NK-92 treated with Interleukin-12 subunit alpha and Interleukin-12 subunit beta, amount 100 ng/mL, for 24 hours (cell line): ENCODE measurements at places on chromosomes 3 and 15.

GRCh38 chr3:67655364-67656121 lies 1.1 kb upstream of the SUCLG2 start:
- DNase-seq, result peak; percentile 74

- no peak for DNase-seq
These were observed 268.8 kb downstream of the SLCO3A1 start for GRCh38 chr15:92122259-92122658.

GRCh38 chr3:149085828-149086231 lies 503 bp downstream of the HLTF start:
- no peak for DNase-seq

DNA sequence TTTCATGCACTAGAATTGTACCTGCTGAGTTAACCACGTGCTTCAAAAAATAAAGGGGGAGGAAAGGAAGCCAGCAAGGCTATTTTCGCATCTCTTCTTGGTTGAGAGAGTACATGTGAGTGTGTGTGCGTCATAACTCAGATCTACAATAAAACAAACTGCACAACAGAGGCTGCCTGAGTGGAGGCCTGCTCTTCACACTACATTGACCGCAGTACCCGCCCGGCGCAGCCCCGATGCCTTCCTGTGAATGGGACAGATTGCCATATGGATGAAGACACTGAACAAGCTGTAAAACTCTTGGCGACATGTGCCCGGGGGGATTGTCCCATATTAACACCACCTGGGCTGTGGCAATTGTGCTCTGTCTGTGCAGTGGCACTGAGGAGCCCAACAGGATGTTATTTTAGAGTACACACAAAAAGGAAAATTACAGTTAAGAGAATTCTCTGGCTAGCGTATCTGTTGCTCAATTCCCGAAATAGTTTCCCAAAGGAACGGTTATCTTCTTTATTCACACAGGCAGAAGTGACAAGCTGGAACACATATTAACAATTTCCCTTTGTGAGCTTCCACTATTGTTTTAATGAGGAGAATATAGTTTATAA lies 551.5 kb downstream of the FOXP1 start:
- no peak for DNase-seq

GRCh38 chr3:89289574-89290190 lies 182.3 kb downstream of the EPHA3 start:
- DNase-seq, result no peak

DNA sequence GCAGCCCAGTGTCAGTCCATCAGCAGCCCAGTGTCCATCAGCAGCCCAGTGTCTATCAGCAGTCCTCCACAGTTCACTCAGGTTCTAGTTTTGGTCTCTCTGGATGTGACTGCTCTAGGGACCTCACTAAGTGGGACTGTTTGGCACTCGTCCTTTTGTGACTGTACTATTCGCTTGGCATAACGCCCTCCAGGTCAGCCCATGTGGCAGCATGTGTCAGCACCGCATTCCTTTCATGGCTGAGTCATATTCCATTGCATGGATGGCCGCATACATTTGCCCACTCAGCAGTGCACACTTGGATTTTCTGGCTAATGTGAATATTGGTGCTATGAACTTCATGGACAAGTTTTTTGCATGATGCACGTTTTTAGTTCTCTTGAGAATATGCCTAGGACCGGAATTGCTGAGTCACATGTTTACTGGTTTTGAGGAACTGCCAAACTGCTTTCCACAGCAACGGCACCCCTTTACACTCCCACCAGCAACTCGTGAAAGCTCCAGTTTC lies 16.4 kb downstream of the CHST13 start:
- no peak for DNase-seq

- DNase-seq, result no peak
These were observed 25.6 kb downstream of the GYG1 start for GRCh38 chr3:149016669-149017541.

- DNase-seq, result no peak
These were observed 6.8 kb upstream of the LDHAL6B start for GRCh38 chr15:59199626-59200465.

DNA sequence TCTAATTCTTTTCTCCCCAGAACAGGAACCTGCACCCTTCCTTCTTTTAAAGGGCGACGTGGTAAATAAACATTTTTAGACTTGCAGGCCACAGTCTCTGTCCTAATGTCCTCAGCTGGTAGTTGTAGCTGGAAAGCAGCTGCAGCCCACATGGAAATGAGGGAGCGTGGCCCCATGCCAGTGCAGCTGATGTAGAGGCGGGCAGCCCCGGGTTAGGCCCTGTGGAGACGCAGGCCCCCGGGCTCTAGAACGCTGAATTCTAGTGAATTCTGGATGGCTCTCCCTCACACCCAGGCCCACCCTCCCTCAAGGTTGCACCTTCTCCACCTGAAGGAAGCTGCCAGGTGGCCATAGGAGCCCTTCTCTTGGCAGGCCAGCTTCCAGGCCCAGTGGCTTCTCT lies 52.3 kb downstream of the PGPEP1L start:
- DNase-seq, result no peak

GRCh38 chr15:48062148-48062872 lies 58.5 kb upstream of the SLC24A5 start:
- no peak for DNase-seq

DNA sequence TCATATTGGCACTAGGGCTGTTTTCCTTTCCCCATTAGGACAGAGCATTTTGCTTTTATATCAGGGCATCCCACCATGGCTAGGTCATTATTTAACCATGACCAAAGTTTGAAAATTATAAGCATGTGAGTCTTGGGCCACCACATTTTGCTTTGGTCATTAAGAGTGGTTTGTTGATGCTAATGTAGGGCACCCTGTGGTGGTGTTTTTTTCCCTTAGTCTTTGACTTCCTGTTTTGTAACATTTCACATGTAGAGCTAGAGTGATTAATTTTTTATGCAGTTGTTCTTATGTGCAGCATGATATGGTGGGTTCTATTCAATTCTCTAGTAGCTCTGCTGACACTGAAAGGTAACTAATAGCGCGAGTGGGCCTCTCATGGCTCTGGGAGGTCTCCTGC lies 249.6 kb upstream of the ROBO1 start:
- DNase-seq, result no peak

DNA sequence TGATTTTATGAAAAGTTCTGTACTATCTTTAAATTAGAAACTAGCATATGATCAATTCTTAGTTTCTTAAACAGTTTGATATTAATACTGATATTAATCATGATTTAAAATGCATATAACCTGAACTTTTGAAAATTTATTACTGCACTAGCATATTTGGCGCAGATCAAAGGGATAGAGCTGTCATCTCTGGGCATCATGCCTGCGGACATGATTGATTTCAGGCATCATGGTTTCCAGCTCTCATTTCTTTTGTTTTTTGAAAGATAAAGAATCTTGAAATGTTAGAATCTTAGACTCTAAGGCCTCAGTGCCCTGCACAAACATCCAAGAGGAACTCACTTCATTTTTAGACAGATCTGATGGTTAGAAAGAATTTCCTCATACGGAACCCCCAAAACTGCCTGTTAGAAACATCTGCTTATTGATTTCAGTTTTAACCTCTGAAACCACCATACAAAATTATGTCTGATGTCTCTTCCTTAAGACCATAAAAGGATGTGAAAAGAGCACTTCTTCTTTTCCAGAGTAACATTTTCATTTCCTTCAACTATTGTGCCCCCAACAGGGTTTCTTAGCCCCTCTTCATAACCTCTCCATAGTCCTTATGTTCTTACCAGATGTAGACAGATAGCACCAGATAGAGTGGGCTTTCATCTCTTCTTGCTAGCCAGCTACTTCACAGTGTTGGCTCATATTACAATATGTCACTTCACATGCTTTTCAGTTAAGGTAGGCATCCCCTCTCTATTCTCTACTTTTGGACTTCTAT lies 110.8 kb downstream of the BBX start:
- no peak for DNase-seq

- DNase-seq, result no peak
These were observed 232.1 kb upstream of the CDIN1 start for GRCh38 chr15:36347272-36347858.

DNA sequence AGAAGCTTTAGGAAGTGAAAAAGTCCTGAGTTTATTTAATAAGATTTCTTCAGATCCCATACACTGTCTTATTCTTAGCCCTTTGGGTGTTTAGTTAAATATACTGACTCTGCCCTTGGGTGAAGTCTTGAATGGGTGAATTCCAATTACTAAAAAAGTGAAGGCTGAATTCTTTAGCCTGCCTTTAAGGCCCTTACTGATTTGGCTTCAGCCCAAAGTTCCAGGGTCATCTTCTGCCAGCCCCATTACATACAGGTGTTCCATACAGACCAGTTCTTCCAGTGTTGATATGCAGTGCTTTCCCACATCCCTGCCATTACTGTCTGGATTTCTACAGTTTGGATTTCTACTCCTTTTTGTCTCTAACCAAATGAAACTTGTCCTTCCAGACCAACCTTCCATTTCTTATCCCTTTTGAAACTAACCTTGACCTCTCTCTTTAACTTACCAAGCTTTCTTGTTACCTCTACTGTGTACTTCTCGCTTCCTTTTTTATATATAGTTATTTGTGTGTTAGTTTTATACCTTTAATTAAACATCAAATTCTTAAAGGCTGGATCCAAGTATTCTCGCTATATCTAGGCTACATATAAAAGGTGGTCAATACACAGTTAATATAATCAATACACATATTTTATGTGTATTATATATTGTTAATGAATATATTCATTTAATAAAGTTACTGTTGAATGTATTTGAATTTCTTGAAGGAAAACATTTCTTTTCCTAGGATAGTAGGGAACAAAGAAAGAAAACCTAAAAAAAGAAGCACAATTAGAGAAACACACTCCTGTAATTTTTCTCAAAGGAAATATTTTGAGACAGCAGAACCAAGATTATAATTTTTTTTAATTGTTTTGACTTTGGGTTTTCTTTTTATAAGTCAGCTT lies 15.0 kb downstream of the MBNL1 start:
- DNase-seq, result no peak

DNA sequence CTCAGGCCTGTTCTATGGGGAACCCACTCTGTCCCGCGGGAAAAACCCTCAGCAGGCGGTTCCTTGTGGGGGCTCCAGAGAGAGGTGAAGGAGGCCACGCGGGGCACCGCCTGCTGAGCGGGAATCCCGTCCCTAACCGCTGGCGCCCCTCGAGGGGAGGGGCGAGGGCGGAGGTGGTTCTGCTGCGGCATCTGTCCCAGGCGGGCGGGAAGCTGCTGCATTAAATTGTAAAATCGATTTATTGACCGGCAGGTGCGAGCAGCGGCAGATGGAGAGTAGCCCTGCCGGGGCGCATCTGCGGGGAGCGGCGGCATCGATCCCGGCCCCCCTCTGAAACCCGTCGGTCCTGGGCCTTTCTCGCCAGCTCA lies 3.7 kb upstream of the DLL4 start:
- DNase-seq, result no peak

DNA sequence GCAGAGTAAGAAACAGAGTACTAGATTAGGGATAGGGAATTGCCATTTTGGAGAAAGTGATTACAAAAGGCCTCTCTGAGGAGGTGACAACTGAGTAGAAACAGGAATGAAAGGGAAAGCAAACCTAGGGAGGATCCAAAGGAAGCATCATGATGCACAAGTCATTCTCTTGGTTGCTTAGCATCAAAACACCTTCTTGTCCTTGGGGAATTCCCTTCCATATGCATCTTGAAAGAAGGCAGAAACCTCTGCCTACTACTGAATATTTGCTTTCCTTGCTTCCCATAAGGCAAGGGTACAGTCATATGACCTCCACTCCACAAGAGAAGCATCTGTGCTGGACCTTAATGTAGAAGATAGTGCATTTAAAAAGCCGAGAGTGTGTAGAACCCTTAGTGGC lies 24.1 kb downstream of the GABPB1 start:
- no peak for DNase-seq

- no peak for DNase-seq
These were observed 62.5 kb downstream of the SFMBT1 start for GRCh38 chr3:52983336-52983807.

DNA sequence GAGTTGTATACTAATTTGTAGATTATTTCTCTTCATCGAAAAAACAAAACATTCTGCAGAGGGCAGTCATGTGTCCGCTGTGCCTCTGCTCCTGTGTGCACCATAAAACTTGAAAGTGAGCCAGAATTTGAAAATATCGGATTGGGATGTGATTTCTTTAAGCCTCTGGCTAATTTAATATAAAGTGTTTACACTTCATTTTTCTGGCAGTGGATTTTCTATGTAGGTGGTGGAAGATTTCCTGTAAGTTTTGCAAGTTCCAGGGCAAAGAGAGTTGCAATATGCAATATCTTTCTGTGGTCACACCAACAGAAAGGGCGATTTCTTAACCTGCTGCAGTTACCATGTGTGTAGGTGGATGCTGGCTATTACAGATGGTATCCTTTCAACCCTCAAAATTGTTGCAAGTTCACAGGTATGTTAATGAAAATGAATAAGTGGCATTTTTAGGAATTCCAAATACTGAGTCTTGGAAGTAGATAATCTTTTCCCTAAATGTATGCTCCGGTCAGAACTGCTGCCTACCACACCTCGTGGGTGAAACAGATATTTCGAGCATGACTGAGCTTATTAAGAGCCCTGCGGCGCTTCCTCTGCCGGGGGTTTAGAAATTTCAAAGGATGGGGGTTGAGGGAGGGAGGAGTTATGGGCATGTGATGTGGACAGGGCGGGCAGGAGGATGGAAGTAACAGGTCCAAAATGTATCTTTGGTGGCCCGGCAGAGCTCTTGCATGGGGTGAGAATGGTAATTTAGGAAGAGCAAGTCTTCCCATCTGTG lies 134.0 kb downstream of the PGPEP1L start:
- peak; percentile 42 for DNase-seq

GRCh38 chr3:127711021-127711695 lies 38.4 kb downstream of the ABTB1 start:
- DNase-seq, result no peak

DNA sequence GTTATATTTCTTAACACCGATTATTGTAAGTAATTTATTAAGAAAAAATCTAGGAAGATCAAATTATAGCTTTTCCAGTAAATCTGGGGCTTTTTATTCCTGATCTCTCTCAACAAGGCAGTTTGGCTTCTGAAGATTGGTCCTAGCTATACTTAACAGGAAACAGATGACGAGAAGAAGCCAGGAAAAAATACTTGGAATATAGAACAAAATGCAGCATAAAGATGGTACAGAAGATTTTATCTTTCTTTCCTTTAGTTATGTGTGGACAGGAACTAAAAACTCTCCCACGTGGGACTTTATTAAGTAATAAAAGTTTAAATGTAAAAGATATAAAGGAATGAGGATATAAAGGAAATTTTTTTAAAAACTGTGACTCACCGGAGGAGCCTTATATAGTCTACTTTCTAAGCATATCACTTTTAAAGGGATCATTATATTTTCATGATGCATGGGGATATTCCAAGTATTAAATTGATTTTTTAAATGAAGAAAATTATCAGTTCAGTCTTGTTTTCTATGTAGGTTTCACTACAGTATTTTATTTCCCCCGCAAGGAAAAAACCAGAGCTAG lies 8.2 kb downstream of the B3GNT5 start:
- DNase-seq, result no peak

GRCh38 chr3:27034255-27034654 lies 334.9 kb downstream of the NEK10 start:
- no peak for DNase-seq

DNA sequence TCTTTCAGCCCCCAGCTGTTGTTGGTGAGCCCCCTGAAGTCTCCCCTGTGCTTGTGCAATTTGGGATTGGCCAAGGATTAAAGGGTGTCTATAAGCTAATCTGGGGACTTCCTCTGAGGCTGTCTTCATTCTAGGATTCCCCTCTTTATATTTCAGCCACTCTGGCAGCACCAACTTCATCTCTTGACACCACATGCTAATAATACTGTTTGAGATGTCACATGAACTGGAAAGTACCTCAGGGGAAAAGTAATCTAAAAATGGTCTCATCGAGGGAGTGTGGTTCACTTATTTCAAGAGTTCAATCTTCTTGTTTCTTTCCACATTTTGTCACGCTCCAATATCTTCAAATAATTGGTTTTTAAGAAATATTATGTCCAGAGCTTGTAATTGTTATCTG lies 279.2 kb upstream of the TMC3 start:
- no peak for DNase-seq
